ENCODE measurements at places on chromosomes 12 and 14.

GRCh38 chr12:94987076-94987669 is 16.3 kb downstream of the NDUFA12 start:
- no peak for DNase-seq

- DNase-seq = no peak
Observed at GRCh38 chr14:96267916-96268315, 11.9 kb downstream of the BDKRB1 start.

DNA sequence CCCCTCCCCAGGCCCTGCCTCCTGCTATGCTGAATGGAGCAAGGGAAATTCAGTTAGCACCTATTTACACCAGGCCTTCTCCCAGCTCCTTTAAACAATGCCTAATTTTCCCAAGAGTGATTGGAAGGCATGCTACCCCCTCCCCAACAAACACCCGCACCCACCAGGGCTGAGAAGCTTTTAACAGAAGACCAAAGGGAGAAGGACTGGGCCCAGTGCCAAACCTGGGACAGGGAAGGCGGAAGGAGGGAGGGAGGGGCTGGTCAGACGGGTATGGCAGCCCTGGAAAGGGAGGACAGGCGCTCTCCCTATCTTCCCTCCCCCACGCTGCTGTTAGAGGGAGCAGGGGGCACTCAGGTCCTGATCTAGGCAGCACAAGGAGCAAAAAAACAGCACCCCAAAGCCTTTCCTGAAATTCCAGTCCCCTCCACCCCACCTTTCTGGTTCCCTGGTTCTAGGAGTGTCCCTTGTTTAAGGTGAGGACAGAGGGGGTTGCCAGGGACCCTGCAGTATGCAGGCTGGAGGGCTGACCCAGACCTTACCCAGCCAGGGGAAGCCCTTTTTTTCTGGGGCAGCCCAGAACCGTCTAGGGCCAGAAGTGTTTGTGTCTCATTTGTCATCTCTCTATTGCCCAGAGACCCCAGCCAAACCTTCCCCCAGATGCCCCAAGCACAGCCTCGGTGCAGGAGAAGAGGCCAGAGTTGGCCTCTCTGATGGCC is 2.4 kb upstream of the KRT8 start:
- DNase-seq = no peak

DNA sequence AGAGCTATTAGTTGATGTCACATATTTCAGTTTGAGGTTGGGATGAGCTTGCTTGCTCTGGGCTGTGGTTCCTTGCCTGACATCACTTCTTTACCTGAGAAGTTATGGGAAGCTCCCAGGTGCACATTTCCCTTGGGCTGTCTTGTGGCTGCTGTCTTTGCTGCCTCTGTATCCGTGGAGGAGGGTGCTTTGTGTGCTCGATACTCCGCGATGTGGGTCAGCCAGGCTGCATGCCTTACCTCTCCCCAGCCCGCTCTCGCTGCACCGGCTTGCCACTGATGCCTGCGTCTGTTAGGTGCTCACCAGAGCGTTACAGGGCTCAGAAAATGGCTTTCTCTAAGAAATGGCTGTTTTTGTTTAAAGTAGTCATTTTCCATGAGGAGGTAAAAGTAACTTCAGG is 19.6 kb downstream of the PELI2 start:
- DNase-seq = no peak

- no peak for DNase-seq
Observed at GRCh38 chr12:59030415-59030814, 110.1 kb upstream of the LRIG3 start.

GRCh38 chr12:49348781-49349180 is 2.1 kb downstream of the DNAJC22 start:
- DNase-seq = no peak

- DNase-seq = no peak
Observed at GRCh38 chr12:132824053-132824452, 4.6 kb downstream of the GOLGA3 start.

DNA sequence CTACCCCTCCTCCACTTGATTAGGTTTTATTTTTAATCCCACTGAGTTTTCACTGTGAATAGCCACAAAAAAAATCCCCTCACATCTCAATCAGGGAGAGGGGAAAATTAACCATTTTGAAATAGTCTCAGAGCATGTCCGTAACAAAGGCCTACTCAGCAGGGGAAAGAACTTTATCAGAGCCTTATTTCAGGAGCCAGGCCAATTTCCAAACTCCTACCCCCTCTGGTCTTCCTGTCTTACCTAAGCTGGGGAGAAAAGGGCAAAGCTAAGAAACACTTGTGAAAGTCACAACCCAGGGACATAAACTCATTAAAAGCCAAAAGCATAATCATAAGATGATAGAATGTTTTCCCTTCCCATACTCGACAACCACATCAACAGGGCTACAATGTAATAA is 260.3 kb upstream of the DIO3 start:
- no peak for DNase-seq

DNA sequence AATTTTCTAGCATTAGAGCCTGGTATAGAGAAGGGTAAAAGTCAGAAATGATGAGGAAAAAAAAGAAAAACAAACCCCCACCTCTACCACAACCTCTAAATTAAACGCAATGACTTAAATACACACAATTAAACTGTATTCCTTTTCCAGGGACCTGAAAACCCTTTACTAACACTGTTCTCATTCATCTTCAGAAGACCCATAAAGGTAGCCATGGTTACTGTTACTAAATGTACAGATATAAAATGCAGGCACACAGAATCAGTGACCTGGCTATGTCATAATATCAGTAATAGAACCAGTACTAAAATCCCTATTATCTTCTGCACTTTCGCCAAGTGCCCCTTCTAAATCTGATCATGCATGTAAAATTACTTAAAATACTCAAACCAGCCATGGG is 1.4 kb downstream of the ACIN1 start:
- DNase-seq = no peak

DNA sequence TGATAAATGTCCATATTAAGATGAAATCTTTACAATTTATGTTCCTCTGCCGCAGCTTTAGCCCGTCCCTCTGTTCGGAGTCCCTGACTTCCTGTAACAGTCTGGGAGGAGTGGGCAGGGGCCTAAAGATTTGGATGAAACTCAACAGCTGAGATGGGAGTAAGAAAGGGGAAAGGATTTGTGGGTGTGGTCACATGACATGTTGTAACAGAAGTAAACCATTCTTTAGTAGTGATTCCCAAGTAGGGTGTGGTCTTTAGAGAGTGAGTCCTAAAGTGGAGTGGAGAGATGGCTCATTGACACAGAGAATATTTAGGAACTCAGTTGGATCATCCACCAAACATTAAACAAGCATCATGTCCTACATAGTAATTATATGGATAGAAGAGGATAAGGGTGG is 12.9 kb downstream of the TMEM117 start:
- DNase-seq = no peak

- DNase-seq = no peak
Observed at GRCh38 chr12:131609762-131610161, 101.1 kb upstream of the SFSWAP start.

DNA sequence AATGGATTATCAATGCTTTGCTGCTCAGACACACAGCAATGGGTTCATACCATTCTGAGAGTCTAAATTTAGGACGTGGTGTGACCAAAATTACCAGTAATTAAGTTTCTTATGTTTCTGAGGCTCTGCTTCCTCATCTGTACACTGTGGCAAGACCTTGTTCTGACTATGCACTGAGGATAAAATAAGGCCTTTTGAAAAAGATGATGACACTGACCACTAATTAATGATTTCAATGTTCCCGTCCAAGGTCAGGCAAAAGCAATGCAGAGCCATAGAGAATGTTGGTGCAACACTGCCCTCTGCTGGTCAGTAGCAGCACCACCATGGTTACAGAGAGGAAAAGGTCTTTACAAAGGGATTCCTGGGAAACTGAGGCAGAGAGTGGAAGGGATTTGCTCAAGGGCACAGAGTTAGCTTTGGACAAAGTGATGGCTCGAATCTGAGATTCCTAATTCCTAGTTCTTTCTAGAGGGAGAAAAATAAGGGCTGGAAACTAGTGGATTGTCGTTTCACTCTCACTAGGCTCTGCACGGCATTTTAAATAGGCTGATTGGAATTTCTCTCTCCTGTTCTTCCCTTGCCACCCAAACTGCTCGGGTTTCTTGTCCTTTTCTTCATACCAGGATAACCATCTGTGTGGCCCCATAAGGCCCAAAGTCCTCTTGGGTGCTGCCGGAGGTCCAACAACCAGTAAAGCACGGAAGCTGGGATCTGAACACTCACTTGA is 22.3 kb upstream of the P2RX7 start:
- peak; percentile 48 for DNase-seq

DNA sequence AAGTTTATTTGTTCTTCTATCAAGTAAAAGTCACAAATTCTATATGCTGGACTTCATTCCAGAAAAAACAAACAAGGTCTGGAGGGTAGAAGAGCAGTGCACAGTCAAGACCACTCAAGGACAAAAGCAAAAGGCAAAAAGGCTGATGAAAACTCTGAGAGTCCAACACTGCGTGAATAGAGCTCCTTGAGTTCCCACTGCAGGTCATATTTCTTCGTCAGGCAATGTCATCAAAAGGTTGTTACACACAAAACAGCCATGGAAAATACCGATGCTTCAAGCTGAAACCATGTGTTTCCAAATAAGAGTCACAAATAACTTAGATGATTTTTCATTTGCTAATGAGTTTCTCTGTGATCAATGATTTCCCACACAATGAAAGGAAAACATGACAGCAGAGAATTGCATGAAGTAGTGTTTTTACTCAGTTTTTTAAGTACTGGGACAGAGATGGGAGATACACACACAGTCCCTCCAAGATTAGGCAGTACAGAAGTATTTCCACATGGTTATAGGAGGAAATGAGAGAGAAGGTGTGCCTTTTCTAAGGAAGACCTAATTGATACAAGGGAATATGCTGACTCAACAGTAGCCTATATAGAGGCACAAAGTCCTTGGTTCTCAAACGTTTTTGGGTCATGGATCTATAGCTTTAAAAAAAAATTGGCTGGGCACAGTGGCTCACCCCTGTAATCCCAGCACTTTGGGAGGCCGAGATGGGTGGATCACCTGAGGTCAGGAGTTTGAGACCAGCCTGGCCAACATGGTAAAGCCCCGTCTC is 177.7 kb downstream of the MED13L start:
- no peak for DNase-seq

- DNase-seq = no peak
Observed at GRCh38 chr12:8127138-8127537, 3.7 kb downstream of the CLEC4A start.

GRCh38 chr12:19437996-19438395 is 1.3 kb upstream of the AEBP2 start:
- DNase-seq = no peak

- DNase-seq = no peak
Observed at GRCh38 chr14:49950275-49951228, 57.7 kb downstream of the ARF6 start.

All from activated CD4-positive, alpha-beta T cell treated with anti-CD3 and anti-CD28 coated beads for 1 hour (primary cell).